H54 (cell line): ENCODE measurements at places on chromosomes 5 and 9.
A peak's percentile ranks its signal among the peaks of the same experiment; 100 is the strongest.

GRCh38 chr5:11319836-11320580 is 559.0 kb upstream of the DAP start:
- peak; percentile 9 for DNase-seq

DNA sequence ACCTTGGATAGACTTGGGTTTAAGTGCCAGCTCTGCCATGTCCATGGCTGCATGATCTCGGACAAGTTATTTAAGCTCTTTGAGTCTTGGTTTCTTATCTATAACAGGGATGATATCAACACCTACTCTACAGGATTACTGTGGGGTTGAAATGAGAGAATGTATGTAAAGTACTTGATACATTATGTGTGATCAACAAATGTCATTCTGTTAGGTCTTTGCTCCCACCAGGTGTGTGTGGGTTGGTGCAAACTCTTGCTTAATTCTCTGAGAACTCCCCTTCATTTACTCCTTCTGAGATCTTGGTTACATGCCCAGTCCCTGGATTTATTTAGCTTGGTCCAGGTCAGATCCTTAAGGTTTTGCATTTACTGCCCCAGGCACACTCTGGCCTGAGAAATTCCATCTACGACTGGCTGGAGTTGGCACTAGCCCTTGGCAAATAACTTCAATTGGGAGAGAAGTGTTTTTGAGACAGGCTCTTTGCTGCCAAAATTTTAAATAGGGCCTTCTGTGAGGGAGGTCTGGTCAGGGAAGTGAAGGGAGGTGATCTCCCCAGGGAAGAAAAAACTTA is 63.5 kb upstream of the KLF9 start:
- DNase-seq, result no peak

DNA sequence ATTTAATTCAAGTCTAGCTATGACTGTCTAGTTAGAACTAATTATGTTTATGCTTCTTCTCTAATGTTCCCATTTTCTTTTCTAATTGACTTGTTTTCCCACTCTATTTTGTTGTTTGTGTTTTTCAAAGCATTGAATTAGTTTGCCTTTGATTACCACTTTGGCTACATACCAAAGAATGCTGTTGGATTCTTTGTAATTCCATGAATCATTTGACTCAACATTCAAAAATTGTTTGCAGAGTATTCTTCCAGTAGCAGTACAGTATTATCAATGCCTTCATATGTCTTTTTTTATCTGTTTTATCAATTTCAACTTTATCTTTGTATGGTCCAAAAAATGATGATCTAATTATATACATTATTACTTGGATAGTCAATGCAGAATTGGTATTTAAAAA is 288.7 kb downstream of the RFX3 start:
- no peak for DNase-seq

- DNase-seq, result no peak
Observed at GRCh38 chr5:168292786-168293696, 1.6 kb downstream of the WWC1 start.

DNA sequence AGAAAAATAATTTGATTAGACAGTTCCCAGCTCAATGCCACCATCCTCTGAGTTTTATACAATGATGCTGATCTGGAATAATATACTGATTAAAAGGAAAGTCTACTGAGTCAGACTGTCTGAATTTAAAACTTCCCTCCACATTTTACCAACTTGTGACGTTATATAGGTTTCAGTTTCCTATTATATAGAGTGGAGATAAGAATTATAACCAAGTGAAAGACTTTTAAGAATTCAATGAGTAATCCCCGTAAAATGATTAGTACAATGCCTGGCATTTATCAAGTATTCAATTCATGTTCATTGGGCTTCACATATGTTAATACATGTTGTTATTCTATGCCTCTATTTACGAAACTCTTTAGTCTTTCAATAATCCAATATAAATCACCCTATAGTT is 166.0 kb downstream of the CDH9 start:
- no peak for DNase-seq

DNA sequence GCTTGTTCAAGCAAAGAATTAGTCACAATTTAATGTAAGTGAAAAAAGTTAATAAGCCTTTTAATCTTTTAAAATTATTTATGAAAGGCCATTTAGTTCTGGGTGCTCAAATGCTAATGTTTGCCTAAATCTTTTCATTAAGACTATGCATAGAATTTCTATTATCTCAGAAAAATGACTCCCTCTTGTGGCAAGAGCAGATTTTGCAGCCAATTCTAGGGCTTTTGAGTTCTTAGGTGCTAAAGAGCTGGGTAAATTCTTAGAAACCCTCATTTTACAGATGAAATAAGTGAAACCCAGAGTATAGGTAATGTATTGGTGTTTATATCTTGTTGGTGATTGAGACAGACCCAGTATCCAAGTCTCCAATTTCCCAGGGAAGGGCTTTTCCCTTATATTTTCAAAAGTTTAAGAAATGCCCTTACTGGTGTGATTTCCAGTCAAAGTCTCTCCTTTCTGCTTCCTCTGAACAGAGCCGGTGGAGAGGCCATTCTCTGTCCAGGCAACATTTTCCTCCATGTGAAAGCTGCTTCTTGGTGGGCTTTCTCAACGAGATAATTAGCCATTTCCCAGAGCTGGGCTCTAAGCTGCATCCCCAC is 24.1 kb upstream of the PCSK5 start:
- peak; percentile 12 for DNase-seq

- no peak for DNase-seq
Observed at GRCh38 chr5:172444626-172445365, 9.5 kb downstream of the SH3PXD2B start.

- DNase-seq, result no peak
Observed at GRCh38 chr5:88657906-88658775, 224.8 kb downstream of the MEF2C start.

DNA sequence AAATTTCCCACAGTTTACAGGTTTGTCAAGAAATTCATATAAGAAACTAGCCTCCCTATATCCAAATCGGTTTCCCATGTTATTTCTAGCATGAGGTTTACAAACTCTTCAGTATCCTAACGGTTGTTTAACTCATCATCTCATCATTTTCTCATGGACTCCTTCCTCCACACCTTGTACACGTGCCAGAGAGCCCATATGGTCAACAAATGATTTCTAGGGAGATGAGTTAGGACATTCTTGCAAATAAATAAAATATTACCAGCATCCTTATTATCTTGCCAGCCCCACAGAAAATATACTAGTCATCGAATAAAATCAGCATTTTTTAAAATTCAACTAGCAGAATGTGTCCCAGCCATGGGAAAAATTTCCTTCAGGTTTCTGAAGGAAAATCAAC is 285.2 kb downstream of the EBF1 start:
- no peak for DNase-seq

DNA sequence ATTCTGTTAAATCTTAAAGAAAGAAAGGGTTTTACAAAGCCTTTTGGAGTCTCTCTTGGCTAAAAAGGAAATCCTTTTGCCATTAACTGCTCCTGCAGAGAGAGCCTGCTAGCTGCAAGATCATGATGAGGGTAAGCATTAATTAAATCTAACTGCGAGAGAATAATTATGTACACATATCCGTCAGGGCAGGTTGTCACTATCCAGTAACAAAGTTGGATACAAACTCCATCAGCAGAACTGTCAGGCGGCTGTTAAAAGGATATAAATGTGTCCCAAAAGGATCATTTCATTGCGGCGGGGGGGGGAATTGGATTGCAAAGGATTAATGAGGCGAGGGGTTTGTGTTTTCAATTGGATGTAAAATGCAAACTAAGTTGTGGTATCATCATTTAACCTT is 289.3 kb downstream of the ASTN2 start:
- DNase-seq, result no peak

GRCh38 chr5:134437340-134437846 is 25.7 kb upstream of the CDKN2AIPNL start:
- no peak for DNase-seq

- no peak for DNase-seq
Observed at GRCh38 chr5:11415751-11416150, 488.5 kb downstream of the CTNND2 start.

GRCh38 chr5:153893817-153894216 is 144.9 kb downstream of the FAM114A2 start:
- no peak for DNase-seq

DNA sequence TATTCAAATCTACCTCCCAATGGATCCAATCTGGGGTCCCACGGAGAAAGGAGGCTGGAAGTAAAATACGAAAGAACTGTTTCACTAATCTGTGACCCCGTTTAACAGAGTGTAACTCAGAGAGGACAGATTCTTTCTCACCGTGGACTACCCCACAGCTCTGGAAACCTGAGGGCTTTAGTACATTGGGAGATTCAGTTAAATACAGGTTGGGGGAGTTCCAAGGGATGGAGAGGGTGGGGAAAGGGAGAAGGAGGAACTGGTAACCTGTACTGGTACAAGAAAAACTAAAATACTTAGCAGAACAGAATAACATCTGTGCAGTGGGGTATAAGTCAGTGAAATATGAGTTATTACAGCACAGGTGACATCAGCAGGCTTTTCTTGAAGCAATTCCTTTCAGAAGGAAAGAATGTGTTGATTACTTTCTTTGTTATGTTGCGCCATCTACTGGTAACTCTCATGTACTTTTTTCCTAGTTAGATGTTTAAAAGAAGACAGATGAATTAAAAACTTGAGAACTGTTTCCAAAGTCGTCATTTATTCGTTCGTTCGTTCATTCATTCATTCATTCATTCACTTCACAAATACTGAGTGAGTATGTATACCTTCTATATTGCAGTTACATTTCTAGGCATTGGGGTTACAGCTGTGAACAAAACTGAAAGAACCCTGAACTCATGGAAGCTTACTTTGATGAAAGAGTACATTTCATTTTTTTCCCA is 30.0 kb upstream of the STOM start:
- peak; percentile 30 for DNase-seq

DNA sequence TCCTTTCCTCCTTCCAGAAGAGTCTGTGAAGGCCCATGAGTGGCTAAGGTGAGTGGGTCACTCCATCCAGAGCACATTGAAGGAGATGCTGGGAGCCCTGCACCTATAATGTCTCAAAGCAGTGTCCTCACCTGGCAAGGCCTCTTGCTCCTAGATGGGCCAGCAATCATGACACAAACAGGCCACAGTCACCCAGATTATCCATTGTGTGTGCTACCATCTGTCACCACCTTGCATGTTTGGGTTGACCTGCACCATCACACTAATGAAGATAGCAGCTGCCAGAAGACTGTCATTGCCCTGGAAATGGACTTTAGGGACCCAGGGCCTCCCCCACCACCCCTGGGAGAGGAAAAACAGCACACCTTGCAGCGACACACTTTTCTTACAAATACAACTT is 69.6 kb downstream of the GABBR2 start:
- no peak for DNase-seq

DNA sequence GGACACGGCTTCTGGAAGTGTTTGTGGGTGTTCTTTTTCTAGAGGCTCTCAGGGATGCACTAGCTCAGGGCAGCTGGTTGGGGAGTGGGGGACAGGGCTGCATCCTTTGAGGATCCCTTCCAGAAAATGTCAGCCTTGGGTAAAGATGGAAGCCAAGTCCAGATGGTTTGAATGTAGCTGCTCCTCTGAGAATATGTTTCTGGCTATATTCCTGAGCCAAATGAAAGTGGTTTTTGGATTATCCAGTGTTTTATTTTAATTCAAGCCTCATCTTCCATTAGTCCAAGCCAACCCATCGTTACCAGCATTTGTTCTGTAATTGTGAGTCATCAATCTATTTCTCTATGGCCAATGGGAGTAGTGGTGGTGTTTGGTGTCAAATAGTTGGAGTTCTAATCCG is 70.4 kb downstream of the SPRY4 start:
- no peak for DNase-seq

DNA sequence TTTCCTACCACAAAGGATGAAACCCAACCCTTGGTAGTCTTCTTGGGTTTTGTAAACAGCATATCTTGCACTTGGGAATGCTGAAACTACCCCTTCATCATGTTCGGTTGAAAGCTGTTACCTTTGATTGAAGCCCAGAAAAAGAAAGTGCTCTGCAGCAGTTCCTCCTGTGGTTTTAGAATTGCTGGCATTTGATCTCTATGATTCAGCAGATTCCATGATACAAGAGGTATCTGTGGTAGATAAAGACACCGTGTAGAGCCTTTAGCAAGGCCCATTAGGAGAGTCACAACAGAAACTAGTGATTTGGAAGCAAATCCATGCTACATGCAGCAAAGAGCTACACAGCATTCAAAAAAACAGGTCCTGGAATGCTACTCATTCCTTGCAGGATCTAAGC is 557.0 kb downstream of the TLE1 start:
- DNase-seq, result no peak

DNA sequence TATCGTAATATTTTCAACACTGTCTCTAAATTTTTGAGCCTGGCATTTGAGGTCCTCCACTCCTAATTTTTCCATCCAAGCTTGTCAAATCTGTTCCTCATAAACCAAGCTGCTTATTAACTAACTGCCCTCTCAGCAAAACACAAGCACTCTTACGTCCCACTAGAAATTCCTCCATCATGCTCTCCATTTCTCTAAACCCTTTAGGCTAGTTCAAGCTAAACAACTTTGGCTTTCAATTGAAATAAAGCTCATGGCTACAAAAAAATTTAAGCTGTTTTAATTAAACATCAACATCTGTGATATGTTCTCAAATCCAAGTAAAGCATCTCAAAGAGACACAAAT is 45.7 kb downstream of the RNF145 start:
- DNase-seq, result no peak

DNA sequence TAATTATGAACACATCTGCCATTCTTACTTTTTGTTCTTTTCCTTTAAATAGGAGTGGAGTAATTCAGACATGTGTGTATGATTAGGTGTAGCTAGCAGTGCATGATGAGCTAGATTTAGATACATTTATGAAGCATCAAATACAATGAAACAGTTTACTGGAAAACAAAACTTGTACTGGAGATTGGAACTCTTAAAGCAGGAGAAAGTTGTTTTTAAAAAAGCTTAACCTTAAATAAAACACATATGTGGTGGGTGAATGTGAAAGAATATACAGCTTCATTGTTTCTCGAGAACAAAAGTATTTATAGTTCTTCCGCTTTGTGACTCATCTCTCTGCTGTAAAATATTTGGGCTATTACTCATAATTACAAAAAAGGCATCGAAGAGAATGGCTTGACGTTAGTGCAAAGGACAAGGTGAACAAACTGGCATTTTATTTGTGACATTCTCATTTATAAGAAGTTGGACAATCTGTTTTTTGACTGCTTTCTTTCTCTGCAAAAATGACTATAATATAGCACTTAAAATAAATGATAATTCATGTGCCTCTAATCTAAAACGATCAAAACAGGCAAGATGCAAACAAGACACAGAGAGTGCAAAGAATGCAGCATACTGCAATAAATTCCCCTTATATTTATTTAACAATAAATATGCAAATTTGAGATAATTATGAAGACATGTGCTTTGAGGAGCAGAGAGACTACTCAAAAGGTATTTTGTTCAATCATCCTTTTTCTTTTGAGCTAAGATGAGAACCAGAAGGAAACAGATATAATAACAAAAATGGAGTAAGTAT is 478.8 kb downstream of the CETN3 start:
- DNase-seq, result no peak

- DNase-seq, result peak; percentile 85
Observed at GRCh38 chr9:127539259-127539981, 72.7 kb upstream of the STXBP1 start.
